ENCODE measurements at places on chromosomes 2 and 18.

DNA sequence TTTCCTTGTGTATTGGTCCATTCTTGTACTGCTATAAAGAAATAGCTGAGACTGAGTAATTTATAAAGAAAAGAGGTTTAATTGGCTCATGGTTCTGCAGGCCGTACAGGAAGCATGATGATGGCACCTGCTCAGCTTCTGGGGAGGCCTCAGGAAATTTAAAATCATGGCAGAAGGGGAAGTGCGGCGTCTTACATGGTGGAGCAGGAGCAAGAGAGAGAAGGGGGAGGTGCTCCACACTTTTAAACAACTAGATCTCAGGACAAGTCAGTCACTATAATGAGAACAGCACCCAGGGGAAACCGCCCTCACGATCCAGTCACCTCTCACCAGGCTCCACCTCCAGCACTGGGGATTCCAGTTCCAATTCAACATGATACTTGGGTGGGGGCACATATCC, 54.3 kb downstream of the MSH2 start:
- DNase-seq, result no peak

- no peak for DNase-seq
Measured at GRCh38 chr2:160735696-160736095, 242.1 kb upstream of the RBMS1 start.

GRCh38 chr2:96846825-96847224, 3.0 kb upstream of the ANKRD23 start:
- DNase-seq, result no peak

DNA sequence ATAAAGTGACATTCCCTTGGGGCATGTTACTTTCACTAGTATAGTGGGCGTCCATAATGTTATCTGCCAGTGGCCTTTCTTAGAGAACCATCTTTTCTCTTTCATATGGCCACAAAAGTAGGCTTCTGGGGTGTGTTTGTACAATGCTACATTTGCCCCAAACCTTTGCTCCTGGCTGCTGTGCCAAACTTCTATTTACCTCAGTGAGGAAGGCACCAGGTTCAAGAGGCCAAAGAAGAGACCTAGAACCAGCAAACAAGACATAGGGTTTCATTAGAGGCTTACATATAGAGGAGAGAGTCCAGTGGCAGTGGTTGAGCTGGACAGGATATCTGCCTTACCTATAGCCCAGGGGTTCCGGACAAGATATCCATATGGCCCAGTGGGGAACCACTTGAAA, 48.5 kb downstream of the CPO start:
- no peak for DNase-seq

Measured in NCI-H2171 treated with DMSO at 0.1 percent for 48 hours (cell line).